ENCODE measurements at places on chromosomes 7 and 10.

DNA sequence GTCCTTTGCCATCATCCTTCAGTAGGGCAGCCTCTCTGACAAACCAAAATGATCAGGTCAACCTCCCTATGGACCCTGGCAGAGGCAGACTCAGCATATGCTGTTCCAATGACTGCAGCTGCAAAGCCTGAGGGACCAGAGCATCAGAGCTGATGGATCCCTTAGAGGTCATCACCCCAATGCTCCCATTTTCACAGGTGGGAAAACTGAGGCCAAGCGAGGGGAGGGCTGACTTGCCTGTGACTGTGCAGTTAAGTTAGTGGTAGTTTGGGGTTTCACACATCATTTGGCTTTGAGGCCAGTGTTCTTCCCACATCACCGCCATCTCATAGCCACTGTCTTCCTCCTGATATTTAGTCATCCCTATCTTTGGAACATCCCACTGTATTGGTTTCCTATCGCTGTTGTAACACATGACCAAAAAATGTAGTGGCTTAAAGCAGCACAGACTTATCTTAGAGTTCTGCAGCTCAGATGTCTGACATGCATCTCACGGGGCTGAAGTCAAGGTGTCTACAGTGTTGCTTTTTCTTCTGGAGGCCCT is 69.3 kb upstream of the PDZD8 start:
- no peak for DNase-seq

GRCh38 chr10:74078037-74078436 is 72.6 kb downstream of the AP3M1 start:
- no peak for DNase-seq

DNA sequence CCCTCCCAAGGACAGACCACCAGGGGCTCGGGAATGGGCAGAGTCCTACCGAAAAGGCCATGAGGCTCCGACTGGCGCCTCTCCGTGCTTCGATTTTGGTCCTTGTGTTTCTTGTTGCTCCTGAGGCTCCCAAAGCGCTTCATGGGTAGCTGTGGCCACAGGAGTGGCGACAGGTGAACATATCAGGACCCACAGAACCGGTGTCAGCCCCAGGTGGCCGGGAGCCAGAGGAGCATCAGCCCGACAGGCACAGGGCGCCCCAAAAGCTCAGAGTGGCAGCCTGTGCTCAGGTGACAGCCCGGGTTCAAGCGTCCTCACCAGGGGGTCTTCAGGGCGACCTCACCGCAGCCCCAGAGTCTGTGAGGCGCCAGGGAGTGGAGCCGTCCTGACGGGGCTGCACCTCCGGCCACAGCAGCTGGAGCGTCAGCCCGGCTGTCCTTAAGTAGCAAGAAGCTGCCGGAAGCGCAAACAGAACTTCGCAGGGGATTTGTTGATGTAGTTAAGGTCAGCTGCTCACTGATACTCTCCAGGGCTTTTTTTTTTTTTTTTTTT is 141.0 kb downstream of the PRKAG2 start:
- no peak for DNase-seq

GRCh38 chr10:11506247-11506789 is 105.1 kb downstream of the USP6NL start:
- no peak for DNase-seq

GRCh38 chr10:64528294-64529002 is 1007.2 kb downstream of the REEP3 start:
- DNase-seq, result no peak

DNA sequence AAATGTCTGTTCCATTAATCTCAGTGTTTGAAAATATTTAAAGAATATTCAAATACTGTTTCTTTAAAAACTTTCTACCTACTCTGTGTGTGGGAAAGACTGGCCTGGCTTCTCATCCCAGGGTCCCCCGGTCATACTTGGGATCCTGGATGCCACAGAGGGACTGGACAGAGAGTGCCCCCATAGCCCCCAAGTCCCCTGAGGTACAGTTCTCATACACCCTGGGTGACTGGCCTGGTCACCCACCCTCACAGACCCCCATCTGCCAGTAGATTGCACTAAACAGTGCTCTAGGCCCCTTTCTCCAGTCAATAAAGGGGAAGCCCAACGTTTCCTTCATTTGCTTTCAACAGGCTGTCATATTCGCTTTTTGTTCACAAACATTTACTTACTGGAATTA is 3.0 kb downstream of the TMEM273 start:
- no peak for DNase-seq

DNA sequence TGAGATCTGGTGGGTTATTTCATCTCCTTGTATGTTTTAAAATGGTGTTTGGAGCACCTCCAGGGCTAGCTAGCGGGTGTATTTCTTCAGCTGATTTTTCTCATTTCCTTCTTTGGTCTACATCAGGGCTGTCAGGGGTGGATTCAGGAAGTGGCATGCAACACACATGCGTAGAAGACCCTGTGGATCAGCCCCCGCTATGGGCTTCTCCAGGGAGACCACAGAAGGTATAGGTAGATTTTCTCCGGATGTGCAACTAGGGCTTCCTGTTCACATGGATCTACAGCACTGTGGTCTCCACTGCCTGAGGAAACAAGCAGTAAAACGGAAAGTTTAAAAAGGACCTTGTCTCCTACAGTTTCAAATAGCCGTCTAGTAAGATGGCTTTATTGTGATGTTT is 10.4 kb downstream of the NUB1 start:
- no peak for DNase-seq

- DNase-seq, result no peak
Observed at GRCh38 chr10:26488344-26488743, 50.2 kb downstream of the APBB1IP start.

- DNase-seq, result no peak
Observed at GRCh38 chr7:138195151-138195571, 118.9 kb downstream of the AKR1D1 start.

- DNase-seq, result no peak
Observed at GRCh38 chr7:97377713-97378112, 260.2 kb downstream of the SDHAF3 start.

- no peak for DNase-seq
Observed at GRCh38 chr10:44889834-44890233, 21.3 kb upstream of the TMEM72 start.

- peak; percentile 46 for DNase-seq
Observed at GRCh38 chr10:103745341-103746247, 109.8 kb downstream of the SH3PXD2A start.

DNA sequence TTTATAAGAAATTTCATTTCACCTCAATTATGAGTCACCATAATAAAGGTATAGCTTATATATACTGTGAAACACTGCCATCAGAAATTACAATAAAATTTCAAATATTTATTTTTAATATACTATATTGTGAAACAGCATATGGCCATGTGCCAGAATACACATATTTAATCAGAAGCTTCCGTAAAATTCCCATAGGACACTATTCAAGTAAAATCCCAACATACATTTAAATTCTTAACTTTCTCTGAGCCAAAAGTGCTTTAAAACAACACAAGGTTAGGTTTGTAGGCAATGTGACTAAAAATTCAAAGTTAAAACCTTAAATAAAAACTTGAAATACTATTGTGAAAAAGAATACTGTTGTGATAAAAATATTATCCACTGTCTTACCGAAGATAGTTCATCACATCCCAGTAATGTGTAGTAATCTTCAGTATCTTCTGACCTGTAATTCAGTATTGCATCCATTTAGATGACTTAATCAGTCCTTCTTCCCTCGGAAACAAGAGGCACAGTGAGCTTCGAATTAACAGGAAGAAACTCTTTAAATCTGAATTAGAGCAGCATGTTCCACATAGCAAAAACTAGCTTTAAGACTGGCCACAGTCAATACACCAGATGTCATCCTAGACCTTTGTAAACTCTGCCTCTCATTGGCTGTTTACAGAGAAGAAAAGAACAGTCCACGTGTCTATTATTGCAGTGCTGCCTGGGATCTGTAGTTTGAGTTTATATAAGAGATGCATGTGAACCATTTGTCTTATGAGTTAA is at the start of gene DNAJC12:
Gene DNAJC12, minus strand, starts transcription at position 648 of the 774 bp plus-strand sequence. Its CDS starts 177 bp downstream, at position 471.
- DNase-seq, result no peak

- DNase-seq, result no peak
Observed at GRCh38 chr10:11610166-11610825, 1.2 kb downstream of the USP6NL start.
